ENCODE measurements at places on chromosomes 1 and 21.
A peak's percentile ranks its signal among the peaks of the same experiment; 100 is the strongest.

DNA sequence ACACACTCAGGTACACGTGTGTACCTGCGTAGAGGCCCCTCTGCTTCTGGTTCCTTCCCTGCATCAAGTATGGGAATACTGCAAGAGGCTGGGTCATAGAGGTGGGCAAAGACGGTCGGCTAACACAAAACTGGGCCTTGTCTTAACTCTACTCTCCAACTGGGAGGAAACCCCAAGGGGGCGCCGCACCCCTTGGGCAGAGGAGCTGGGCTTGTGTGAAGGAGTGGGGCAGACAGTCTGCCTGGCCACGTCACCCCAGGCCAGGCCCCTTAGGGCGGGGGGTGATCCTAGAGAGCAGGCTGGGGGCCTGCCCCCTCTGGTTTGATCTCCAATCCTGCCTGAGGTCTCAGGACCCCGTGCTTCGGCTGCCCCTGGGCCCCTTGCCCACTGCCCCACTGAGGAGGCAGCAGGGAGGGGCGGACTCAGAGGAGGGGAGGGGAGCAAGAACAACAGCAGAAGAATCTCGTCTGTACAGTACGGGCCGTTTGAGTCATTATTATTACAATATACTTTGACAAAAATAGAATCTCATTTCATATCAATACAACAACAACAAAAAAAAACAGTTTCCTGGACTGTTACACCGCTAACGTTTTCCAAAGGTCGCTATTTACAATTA, 34.7 kb downstream of the MEF2D start:
- DNase-seq = no peak

GRCh38 chr1:41571041-41571440, 86.6 kb upstream of the EDN2 start:
- DNase-seq = no peak

GRCh38 chr1:10835421-10835820, 39.0 kb upstream of the CASZ1 start:
- no peak for DNase-seq

GRCh38 chr1:18015719-18016118, 91.9 kb upstream of the IGSF21 start:
- DNase-seq = no peak

DNA sequence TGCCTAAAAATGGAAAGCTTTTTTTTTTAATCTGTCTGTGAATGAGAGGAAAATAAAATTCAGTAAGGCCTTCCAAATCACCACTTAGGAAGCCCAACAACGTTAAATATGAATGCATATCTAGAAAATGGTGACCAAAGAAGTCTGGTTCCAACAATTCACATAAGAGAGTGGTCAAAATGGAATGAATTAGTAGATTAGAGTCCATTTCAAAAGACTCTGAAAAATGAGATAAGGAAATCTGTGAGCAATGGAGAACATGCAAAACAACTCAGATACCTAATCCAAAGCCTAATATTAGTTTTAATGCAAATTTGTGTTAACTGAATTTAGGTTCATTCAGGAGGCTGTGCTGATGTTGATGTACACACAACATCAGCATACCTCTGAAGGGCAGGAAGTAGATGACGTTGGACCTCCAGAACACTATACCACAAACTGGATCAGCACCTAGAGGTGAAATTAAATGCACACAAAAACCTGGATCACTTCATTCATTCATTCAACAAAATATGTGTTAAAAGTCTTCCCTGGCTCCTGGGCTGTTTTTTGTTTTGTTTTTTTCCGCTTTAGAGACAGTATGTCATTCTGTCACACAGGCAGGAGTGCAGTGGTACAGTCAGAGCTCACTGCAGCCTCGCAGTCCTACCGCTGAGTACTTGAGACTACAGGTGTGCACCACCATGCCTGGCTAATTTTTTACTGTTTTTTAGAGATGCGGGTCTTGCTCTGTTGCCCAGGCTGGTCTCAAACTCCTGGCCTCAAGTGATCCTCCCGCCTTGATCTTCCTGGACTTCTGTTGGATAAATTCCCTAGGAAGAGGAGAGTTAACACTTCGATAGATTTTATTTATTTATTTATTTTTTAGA, 4.9 kb upstream of the BRWD1 start:
- no peak for DNase-seq

GRCh38 chr21:20527731-20528460, 470.3 kb upstream of the NCAM2 start:
- no peak for DNase-seq

DNA sequence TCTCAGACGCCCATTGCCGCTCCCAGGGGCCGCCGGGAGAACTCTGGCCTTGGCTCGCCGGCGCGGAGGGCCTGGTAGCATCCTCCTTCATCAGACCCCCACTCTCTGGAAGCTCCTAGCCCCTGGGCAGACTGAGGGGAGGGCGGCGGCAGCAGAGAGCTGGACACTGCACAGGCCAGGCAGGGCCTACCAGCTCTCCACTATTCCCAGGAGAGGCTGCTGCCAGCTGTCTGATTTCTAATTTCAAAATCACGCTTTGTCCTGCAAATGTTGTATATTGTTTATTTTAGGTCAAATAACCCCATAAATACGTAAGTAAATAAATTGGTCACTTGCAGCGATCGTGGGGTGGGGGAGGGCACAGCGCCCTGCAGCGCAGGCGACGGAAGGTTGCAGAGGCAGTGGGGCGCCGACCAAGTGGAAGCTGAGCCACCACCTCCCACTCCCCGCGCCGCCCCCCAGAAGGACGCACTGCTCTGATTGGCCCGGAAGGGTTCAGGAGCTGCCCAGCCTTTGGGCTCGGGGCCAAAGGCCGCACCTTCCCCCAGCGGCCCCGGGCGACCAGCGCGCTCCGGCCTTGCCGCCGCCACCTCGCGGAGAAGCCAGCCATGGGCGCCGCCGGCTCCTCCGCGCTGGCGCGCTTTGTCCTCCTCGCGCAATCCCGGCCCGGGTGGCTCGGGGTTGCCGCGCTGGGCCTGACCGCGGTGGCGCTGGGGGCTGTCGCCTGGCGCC, at the start of gene MTARC1:
Gene MTARC1, plus strand, starts transcription at position 577 of the 732 bp plus-strand sequence. Its CDS starts 32 bp downstream, at position 609.
- DNase-seq = no peak

GRCh38 chr1:160720356-160721085, 8.9 kb upstream of the CD48 start:
- no peak for DNase-seq

DNA sequence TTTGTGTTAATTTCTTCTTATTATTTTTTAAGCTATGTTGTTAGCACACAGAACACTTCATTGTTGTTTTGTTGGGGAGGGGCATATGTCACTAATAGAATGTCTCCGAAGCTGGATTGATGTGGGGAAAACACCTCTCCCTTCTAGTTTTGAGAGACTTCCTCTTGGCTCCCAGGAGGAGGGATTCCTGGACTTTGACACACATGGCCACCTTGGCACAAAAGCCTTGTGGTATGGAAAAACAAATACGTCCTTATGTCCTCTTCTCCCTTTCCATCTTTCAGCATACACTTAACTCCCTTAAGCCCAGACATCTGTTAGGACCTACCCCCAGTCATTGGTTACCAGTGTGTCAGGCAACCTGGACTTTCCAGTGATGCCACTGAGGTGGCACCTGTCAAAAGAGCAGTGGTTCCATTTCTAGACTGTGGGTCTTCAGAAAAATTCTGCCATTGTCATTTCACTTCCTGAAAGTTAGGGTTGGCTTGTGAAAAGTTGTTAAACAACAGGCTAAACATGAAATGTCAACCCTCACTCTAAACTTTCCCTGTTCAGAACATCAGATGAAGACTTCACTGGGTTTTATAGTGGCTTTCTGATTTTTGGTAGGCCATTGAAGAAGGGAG, 12.5 kb upstream of the ABCB10 start:
- DNase-seq = no peak

- DNase-seq = no peak
These were observed 2.3 kb downstream of the SLC2A5 start for GRCh38 chr1:9066945-9067807.

DNA sequence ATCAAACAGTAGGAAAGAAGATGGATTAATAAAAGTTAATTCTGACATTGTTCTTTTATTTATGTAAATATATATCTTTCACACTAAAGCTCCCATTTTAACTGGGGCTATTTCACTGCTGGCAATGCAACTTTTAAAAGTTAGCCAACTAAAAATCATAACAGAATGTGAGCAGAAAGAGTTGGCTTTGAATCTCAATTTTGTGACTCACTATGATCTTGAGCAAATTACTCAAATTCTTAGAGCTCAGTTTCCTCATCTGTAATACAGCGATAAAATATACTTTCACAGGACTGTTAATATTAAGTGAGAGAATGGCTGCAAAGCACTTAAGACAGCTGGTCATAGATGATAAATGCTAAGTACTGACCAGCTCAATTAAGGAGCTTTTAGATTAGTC, 10.8 kb downstream of the EFCAB14 start:
- DNase-seq = no peak

- peak; percentile 50 for DNase-seq
These were observed 24.6 kb downstream of the DMAP1 start for GRCh38 chr1:44237721-44238457.

GRCh38 chr21:42572906-42573495, 59.3 kb downstream of the SLC37A1 start:
- DNase-seq = no peak

GRCh38 chr1:59043796-59044195, 253.1 kb upstream of the FGGY start:
- DNase-seq = no peak

DNA sequence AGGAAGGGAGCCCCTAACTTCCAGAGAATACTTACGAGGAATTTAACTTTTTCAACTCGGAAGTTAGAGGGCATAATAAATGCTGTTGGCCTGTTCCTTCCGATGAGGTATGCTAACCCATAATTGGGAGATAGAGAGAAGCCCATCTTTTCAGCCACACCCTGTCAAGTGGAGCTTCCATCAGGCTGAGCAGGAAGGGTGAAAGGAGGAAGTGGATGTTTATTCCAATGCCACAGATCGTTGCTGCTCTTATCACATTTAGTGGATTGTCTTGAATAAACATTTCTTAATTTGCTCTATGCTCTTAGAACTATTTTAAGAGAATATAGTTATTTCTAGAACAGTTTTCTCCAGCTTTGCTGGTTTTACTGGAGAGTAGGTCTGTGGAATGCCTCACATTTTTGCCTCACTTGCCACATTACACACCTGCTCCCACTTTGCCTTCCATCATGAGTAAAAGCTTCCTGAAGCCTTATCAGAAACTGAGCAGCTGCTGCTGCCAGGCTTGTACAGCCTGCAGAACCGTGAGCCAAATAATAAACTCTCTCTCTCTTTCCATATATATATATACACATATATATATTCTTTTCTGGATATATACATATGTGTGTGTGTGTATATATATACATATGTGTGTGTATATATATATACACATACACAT, 60.0 kb upstream of the RGS21 start:
- no peak for DNase-seq

DNA sequence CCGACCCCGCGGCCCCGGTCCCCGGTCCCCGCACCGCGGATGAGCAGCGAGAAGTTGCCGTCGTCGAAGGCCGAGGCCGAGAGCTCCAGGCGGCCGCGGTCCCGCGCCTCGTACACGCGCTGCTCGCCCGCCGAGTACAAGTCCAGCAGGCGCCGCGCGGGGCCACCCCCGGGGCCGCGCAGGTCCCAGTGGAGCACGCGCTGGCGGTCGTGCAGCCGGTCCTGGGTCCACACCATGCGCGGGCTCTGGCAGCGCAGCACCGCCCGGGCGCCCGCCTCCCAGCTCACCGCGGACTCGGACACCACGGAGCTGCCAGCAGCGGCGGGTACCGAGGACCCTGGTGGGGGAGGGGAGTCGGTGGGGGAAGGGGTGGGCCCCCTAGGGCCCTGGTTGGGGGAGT, 2.9 kb downstream of the MXRA8 start:
- DNase-seq = no peak

Measured in HCT116 (cell line).